ENCODE measurements at places on chromosomes 1 and 21. TPM values are rescaled to one million over a fixed set of nuclear protein-coding genes. Genes with fewer than 3 reads are reported as not detected.

DNA sequence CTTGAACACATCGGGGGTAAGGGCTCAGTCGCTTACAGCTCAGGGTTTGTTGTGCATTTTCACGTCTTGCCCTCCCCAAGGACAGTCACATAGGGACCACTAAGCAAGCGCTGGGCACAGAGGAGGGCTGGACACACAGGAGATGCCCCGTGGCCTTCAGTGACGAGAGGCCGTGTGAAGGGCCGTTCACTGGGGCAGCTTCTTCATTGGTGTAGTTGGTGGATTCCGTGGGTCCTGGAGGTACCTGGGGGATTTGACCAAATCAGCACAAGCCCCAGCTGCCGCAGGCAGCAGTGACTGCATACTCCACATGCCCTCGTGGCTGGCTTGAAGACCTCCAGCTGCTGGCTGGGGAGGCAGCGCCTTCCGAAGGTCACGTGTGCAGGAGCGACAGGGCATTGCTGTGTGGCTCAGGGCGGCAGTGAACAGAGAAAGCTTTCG is 100.8 kb upstream of the C1orf174 start:
- no peak for DNase-seq

- no peak for DNase-seq
Observed at GRCh38 chr1:52209429-52209828, 67.5 kb downstream of the ZFYVE9 start.

The PCP4 gene
- total RNA-seq = not detected

- no peak for DNase-seq
Observed at GRCh38 chr1:160713161-160713560, 1.5 kb upstream of the CD48 start.

The CELA3B gene
- total RNA-seq = not detected

The UMODL1 gene
- not detected for total RNA-seq

DNA sequence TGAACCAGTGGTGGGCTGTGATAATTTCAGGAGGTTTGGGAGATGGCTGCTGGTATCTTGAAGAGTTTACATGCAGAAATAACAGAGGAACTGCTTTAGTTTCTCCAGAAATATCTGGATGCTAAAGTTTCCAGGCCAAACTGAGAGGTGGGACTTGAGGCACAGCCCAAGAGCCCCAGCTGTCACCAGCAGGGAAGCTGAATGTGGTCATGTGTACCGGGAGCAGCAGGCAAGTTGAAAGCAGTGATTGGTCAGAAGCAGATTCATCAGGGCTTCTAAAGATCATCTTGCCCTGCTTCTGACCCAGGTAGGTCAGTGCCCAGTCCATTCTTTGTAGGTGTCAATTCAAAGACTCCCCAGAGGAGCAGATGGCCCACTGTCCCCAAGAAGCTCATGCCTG is 7.9 kb upstream of the RPTN start:
- DNase-seq = no peak

DNA sequence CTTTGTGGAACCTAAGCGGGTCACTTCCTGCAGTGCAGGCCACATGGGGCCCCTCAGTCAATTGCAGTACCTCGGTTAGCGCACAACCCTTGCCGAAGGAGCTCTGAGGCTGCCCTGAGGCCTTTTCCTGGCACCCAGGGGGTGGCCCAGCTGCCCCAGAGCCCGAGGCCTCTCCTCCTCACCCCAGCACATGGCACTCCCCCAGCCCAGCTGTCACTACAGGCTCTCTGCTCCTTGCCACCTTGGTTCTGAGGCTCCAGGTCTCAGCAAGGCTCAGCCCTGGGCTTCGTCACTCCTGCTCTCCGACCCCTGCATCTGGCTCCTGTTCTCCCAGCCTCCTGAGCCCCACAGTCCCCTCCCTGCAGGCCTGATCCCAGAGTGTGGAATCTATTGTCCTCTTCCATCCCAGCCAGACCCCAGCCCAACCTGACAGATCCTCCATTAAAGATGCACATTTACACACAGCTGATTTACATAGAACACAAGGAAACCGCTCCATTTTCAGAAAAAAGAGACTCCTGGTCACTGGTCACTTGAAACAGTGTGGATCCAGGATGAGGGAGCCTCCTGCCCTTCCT is 192.8 kb upstream of the POU3F1 start:
- no peak for DNase-seq

GRCh38 chr21:45607021-45607908 is 36.3 kb upstream of the PCBP3 start:
- no peak for DNase-seq

The S1PR1 gene
- 64.6 TPM for total RNA-seq

The RAB42 gene
- 18.6 TPM for total RNA-seq

DNA sequence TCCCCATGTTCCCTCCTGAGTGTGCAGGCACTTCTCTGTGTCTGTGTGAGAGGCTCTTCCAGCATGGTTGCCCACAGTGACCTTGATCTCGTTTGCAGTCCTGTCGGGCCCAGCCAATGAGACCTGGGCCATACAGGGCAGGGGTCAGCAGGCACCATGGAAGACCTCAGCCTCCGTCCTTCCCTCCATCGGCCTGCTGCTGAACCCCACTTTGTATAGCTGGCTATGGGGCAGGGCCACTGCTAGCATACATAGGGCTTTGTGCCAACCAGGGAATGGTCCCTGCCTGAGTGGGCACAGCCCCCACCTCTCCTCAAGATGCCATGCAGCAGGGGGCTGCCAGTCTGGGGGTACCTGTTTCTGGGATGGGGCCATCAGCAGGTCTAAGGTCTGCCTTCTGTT is 3.8 kb downstream of the C1orf35 start:
- no peak for DNase-seq

The ADORA3 gene
- total RNA-seq = 9.5 TPM

GRCh38 chr1:115056395-115056798 is 26.8 kb downstream of the TSHB start:
- DNase-seq = no peak

- no peak for DNase-seq
Observed at GRCh38 chr1:236515443-236515958, 8.3 kb upstream of the LGALS8 start.

GRCh38 chr1:168476588-168477385 is 67.0 kb downstream of the XCL2 start:
- no peak for DNase-seq

DNA sequence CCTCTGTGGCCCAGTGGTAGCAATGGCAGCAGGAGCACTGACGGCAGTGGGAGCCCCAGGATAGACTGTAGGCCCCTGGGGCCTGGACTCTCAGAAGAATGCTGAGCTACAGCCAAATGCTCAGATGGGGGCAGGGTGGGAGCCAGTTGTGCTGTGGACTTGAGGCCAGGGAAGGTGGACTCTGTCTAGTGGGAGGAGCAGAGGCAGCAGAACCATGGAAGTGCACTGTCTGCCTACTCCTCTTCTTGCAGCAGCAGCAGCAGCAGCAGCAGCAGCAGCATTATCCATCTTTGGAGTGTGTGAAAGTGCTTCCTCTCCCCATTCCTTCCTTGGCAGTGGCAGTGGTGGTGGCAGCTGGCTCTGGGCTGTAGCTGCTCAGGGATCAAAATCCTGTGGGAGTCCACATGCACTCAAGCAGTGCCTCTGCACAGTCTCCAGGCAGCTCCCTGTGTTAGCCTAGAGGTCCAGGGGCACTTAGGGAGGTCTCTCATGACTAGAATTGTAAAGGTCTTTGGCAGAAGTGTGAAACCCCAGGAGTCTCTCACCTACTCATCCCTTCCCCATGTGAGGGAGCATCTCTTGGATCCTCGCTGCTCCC is 917.9 kb upstream of the B3GALT2 start:
- DNase-seq = no peak
